ENCODE measurements at places on chromosomes 7 and 10.

- DNase-seq: no peak
Observed at GRCh38 chr10:99540306-99540656, 7.5 kb downstream of the NKX2-3 start.

DNA sequence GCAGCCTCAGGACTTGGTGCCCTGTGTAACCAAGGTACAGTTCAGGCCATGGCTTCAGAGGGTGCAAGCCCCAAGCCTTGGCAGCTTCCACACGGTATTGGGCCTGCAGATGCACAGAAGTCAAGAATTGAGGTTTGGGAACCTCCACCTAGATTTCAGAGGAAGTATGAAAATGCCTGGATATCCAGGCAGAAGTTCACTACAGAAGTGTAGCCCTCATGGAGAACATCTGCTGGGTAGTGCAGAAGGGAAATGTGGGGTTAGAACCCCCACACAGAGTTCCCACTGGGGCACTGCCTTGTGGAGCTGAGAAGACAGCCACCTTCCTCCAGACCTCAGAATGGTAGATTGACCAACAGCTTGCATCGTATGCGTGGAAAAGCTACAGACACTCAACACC, 3.4 kb upstream of the SEM1 start:
- DNase-seq: no peak

DNA sequence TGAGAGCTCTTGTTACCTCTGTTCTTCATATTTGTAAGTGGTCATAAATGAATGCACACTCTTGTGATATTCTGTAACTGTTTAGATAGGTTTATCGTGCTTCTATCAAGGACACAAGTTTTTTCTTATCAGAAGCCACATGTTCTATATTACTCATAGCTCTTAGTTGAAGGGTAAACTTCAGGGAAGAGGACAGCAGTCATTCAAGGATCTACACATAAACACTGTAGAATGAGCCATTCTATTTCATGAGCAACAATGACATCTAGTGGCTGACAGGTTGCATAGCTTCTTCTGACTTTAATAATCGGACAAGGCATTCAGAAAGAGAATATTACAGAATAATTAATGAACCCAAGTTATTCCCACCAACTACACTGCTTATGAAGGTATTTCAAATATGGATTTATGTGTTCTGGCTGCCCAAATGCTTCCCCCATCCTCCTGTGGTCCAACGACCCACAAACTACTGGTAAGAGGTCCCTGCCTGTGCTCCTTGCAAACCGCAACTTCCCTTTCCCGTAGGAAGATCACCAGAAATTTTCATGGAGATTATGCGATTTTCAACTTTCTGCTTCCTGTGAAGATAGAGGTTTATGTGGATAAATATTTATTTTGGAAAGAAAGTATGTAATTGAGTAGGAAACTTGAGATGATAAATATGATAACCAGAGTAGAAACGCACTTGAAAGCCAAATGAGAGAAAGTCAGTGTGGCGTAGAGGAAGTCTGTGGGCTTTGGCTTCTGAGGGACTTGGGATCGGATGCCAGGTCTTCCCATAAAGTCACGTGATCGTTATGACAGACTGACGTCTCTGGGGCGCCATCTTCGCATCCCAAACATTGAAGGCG, 16.8 kb upstream of the ABCB5 start:
- DNase-seq: peak; percentile 69

DNA sequence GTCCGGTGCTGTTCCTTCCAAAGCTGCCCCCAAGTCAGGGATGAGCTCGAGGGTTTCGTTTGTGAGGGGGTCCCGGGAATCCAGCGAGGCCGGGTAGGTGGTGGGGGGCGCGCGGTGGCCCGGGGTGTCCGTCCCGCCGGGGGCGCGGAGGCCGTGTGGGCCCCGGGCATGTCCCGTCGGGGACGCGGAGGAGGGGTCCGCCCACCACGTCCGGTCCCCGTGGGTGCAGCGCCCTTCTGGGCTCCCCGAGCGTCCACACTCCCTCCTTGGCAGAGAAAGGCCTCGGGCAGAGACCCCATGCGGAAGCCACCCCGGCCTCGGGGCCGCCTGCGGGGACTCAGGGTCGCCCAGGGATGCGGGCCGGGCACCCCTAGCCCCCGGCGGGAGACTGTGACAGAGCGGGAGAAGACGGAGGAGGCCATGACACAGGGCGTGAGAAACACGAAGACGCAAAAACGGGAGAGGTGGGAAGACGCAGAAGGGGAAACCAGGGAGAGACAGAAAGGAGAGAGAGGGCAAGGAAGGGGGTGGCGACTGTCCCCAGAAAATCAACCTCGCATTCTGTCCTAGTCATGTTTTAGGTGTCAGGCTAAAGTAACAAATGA, 640 bp upstream of the ZNF425 start:
- peak; percentile 67 for DNase-seq

- no peak for DNase-seq
Observed at GRCh38 chr10:4978870-4979269, 15.7 kb downstream of the AKR1C1 start.

DNA sequence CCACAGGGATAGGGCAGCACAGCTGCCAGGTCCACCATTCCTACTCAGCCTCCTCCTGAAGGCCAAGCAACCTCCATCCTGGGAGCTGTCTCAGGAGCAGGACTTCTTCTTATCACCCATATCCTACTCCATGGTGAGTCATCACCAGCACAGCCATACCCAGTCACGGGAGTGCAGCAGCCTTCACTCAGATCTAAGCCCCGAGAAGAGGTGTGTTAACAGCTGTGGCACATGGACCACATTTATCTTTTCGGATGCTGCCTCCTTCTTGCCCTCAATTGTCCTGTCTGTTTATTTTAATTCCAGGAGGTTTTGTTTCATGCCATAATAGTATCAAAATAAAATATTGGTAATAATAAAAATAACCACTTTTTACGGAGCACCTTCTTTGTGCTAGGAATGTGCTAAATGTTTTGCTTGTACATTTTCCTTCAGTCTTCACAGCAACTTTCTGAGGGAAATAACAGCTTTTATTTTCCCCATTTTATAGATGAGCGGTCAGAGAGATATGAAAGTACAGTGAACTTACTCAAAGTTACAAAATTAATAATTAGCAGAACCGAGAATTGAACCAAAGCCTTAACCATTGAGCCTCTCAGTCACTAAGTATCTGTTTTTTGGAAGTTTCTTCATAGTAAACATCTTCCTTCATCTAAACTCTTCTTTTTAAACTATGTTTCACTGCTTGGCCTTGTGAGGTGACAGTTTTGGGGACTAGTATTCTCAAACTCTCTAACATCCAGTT, 2.5 kb upstream of the KEL start:
- DNase-seq: no peak

DNA sequence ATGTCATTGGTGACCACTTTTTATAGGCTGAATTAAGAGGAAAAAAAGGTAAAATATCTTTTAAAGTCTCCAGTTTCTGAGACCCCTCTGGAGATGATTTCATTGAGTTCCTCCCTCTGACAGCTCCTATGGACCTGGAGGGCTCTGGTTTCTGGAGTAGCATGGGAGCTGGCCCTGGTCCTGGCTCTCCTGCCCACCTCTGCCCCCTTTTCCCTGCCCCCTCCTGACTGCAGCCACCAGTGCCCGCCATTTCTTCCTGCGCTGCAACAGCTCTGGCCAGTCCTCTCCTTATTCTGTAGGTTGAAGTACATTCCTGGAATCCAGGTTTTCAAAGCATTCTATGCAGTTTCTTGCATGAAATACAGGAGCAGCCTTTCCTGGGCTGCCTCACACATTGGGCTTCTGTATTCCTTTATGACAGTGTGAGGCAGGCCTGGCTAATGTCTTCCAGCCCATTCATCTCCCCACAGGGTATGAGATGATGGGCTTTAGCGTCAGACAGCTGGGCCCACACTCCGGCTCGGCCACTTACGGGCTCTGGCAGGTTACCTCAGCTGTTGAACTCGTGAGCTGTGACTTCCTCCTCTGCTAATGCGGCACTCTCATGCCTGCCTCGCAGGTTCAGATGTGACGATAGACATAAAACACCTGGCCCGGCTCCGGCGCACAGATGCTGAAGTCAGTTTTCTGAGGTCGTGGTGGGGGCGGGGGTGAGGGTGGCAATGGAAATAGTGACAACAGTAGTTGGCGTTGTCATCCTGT, 101.7 kb downstream of the MGMT start:
- no peak for DNase-seq

DNA sequence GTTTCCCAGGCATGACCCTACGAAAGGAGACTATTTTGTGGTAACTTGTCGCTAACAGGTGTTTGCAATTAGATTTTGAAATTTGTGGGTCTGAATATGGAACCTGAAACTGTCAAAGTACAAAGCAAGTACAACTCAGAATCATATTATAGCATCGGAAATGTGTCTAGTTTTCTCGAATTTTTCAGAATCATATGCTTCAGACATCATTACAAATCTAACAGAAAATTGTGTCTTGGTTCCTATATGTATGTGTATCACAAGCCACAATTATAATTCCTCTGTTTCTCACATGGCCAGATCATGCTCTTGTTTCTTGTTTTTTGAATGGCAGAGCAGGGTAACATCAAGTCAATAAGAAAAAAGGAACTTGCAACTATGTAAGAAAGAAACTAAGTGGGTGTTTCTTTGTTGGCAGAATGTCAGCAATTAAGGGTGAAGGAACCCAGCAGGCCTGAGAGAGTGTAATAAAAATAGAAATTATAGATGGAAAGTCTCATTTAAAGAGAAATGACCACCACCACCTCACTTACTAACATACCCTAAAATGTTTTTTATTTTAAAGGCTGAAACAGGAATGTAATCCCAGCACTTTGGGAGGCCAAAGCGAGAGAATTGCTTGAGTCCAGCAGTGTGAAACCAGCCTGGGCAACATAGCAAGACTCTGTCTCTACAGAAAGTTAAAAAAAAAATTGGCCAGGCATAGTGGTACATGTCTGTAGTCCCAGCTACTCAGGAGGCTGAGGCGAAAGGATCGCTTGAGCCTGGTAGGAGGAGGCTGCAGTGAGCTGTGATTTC, 51.3 kb downstream of the PRTFDC1 start:
- DNase-seq: no peak

DNA sequence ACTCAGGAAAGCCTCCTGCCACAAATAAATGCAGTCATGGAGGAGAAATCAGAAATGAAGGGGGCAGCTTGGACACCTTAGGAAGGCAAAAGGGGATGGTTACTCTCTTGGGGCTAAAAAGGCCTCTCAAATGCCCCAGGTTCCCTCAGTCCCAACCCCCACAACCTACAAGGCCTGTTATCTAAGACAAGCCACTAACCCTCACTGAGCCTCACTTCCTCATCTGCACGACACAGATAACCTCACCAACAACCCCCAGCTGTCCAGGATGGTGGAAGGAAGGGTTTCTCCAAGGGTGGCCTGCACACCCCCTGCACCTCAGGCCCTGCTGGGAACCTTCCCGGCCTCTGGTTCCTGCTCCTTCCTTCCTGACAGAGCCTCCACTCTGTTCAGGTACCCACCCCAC, 29.2 kb downstream of the SORBS1 start:
- no peak for DNase-seq

GRCh38 chr10:114893251-114893650, 44.7 kb upstream of the TRUB1 start:
- DNase-seq: no peak

- DNase-seq: peak; percentile 70
Observed at GRCh38 chr10:124701881-124702656, 42.1 kb downstream of the FAM53B start.

DNA sequence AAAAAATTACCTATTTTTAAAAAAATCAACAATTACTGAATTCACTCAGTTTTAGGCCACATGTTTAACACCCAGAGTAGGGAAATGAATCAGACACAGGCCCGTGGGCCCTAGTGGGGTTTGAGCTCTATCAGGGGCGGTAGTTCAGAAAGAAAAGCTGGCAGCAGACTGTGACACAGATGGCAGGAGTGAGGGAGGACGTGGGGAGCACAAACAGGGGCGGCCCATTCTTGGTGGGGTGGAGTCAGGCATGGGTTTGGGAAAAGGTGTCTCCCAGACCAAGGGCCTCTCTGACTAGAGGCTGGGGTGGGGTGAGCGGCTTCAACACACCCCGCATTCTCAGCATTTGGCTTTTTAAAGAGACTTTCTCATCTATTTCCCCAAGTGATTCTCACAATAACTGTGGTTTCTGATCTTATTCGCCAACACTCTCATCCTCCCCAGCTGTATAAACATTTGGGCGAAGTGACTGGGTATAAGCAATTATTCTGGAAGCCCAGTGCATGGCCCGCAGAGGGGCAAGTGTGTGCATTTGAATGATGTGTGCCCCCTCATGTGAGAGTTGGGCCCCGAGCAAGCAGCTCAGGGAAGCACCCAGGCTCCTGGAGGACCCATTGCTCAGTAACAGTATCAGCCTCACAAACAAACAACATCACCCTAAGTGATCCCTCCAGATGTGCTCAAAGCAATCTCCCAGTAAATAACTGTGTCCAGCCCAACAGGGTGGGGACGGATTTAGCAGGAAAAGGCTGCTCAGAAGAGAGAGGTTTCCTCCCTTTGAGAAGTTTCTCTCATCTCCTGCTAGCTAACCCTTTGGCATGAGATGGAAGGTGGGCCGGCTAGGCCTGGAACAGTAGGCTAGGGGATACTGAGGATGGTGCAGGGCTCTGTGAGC, 437.6 kb upstream of the ZMIZ1 start:
- DNase-seq: no peak

DNA sequence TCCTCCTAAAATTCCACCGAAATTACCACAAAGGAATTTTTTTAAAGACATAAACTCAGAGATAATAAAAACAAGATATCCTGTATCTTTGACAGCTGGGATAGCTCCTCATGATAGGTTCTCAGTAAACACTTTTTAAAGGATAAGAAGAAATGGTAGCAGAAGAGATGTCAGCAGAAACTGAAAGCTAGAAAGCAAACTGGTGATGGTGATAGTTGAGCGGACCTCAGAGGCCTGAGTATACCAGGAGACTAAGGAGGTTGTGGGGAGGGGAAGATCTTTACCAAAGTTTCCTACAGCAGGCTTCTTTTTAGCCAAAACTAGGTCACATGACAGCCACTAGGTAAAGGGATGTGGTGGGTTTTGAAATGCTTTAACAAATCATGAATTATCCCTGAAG, 22.5 kb downstream of the PCGF5 start:
- DNase-seq: no peak

- DNase-seq: no peak
Observed at GRCh38 chr10:82721831-82722230, 846.8 kb downstream of the NRG3 start.

- DNase-seq: no peak
Observed at GRCh38 chr10:26950934-26951333, 90.2 kb upstream of the ABI1 start.

DNA sequence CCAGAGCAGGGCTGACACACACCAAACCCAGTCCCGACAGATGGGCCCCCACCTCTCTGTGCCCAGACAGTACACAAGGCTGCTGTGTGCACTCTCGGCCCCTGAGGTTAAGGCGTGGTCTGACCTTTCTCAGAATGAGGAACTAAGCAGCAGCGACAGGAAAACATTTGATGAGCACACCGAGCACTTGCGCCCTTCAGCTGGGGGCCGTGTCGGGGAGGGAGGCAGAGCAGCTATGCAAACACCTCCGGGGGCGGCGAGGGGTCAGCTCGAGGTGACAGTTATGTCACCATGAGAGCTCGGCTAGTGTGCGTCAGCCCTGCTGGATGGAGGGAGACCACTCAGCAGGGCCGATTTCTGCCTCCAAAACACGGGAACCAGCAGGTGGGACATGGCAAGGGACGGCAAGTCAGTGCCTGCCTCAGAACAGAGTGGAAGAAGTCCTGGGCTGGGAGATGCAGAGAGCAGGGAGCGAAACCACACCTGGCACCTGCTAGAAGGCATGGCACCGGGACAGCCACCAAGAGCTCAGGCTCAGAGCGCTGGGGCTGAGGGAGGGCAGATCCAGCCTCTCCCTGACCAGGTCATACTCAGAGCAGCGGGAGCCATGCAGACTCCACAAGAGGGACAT, 57.4 kb downstream of the CHST15 start:
- peak; percentile 23 for DNase-seq

- DNase-seq: no peak
Observed at GRCh38 chr10:47235484-47235883, 64.5 kb upstream of the GDF10 start.

GRCh38 chr10:19077276-19077675, 28.7 kb downstream of the MALRD1 start:
- DNase-seq: no peak

Data from natural killer cell (primary cell).